ENCODE measurements at places on chromosomes 1 and 21.

- no peak overlapping the region for H3K27ac ChIP-seq
- H3K4me1 ChIP-seq: no peaks in the 10 kb centered on the region
- H3K4me3 ChIP-seq: no peak overlapping the region
- peaks cover 32% of the 10 kb centered on the region for H3K36me3 ChIP-seq
- H3K27me3 ChIP-seq: no peaks in the 10 kb centered on the region
Measured at GRCh38 chr1:44282704-44283426, 69.6 kb downstream of the DMAP1 start.

DNA sequence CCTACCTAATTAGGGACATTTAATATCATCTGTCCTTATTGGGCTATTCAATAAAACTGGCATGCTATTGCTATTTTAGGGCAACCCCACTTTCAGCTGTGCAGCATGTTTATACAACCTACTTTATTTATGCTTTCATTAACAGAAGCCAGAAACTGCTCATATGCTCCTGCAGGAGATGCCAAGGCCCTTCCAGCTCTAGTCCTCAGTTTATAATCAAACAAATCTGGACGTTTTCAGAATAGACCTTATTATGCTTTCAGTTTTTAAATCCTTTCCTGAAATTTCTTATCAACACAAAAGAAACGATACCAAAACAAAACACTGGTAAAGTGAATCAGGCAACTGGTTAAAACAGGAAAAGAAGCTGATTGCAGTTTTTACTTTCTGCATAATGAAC lies 53.2 kb downstream of the PTGS2 start:
- H3K4me1 ChIP-seq: no peaks in the 10 kb centered on the region
- H3K36me3 ChIP-seq: no peaks in the 10 kb centered on the region

DNA sequence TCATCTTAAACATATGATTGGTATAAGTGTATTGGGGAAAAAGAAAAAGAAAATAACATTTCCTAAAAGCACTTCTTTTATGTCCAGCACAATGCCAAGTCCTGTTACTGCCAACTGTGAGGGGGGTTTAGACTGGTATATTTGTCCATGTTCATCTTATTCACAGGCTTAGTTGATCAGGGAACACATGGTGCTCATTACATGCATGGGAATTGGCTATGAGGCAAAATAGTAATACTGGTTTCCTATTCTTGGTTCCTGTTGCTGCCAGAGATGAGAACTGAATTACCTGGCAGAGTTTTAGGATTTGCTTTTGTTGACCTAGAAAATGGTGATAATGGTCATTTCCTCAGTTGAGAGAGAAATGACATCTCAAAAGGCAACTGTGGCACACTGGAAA lies 398.8 kb downstream of the DUSP10 start:
- H3K4me1 ChIP-seq: no peaks in the 10 kb centered on the region
- H3K27me3 ChIP-seq: peaks cover under 1% of the 10 kb centered on the region
- no peak for DNase-seq
- no peak overlapping the region for H3K27ac ChIP-seq

DNA sequence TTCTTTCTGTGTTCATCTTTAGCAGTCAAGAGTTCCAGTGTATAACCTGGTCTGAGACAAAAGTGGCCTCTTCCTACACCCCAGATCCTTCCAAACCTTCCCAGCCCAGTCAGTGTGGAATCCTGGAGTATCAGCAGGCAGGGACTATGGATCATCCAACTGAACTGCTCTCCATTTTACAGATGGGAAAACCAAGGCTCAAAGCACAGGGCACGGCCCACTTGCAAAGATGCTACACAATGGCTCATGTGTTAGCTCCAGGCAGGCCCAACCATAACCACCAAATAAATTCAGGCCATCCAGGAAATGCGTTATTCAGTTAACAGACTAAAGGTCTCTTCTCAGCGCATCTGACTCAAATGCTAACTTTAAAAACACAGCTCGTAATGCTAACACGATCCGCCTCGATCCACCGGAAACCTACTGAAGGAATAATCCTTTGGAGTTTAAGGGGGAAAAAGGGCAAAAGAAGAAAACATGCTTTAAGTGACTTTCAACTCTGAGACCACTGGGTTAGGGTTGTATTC lies 7.1 kb downstream of the GLIS1 start:
- peak overlapping the region; percentile 18 for H3K27ac ChIP-seq
- H3K4me1 ChIP-seq: peaks cover 34% of the 10 kb centered on the region
- peaks cover 2% of the 10 kb centered on the region for H3K36me3 ChIP-seq
- peak; percentile 40 for DNase-seq

DNA sequence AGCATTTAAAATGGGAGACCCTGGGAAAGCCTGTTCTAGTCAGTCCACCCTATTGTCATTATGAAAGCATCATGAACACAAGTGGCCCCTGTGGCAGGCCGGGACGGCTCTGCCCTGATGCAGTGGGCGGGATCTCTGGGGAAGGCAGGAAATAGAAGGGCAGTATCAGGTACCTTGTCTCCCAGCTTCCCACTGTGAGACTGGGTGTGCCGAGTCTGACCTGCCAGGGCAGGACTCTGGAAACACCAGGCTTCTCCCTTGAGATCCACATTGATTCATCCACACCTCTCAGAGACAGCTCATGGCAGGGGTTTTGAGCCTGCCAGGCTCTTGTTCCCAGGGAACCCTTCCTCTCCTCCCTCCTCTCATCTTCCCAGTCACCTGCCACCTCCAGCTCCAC lies 24.5 kb upstream of the GNPAT start:
- no peak overlapping the region for H3K27ac ChIP-seq
- H3K36me3 ChIP-seq: no peaks in the 10 kb centered on the region
- no peak for DNase-seq
- no peak overlapping the region for H3K4me3 ChIP-seq

DNA sequence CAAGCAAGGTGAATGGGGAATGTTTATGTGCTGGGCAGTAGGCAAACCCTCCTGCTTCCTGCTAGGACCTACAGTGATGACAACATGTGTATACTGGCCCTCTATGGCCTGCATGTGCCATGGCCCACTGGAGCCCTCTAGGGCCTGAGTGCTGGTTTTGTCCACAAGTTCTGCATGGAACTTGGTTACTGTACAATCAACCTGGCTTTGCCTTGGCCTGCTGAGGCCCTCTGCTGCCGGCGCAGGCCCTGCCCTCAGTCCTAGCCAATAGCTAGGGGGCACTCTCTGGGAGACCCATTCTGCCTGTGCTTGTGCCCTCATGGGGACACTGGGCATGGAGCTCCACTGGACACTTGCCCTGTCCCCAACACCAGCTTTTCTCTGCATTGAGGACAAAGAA lies 138.6 kb upstream of the NGF start:
- H3K27me3 ChIP-seq: peaks cover 17% of the 10 kb centered on the region
- H3K36me3 ChIP-seq: no peaks in the 10 kb centered on the region
- H3K4me1 ChIP-seq: no peaks in the 10 kb centered on the region
- no peak overlapping the region for H3K27ac ChIP-seq
- no peak overlapping the region for H3K4me3 ChIP-seq

- no peak for DNase-seq
- no peaks in the 10 kb centered on the region for H3K4me1 ChIP-seq
Measured at GRCh38 chr1:26358411-26359384, 4.8 kb upstream of the CRYBG2 start.
